Skeletal muscle tissue (tissue), 5 donors: ENCODE measurements at places on chromosomes 13 and 19. TPM values are rescaled to one million over a fixed set of nuclear protein-coding genes. Genes with fewer than 3 reads are reported as not detected.

The NCAN gene
- total RNA-seq: not detected

The FAM216B gene
- total RNA-seq: not detected

The GFY gene
- not detected for total RNA-seq

The NAPSA gene
- total RNA-seq: not detected

The PPP1R15A gene
- 26.1 TPM for total RNA-seq

The PRSS57 gene
- total RNA-seq: not detected
